ENCODE measurements at places on chromosomes 1 and 21.

DNA sequence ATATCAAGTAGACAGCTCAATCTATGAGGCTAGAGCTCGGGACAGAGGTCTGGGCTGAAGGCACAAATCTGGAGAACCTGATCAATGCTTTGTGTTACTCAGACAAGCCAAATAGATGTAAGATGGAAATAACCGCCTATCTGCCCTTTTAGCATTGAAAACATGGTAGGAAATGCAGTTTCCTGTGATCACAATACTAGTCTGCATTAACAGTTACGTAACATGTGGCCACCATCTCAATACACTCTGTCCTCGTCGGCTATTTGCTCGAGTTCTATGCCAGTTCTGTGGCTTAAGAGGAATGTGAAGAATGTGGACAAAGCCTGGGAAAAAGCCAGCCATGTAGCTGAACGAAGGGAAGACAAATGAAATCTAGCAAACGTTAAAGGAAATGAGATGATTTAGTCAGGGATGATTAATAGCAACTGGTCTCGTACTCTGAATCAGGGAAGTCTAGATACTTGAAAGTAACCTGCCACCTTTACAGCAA lies 73.3 kb downstream of the HSF2BP start:
- DNase-seq = peak; percentile 83

DNA sequence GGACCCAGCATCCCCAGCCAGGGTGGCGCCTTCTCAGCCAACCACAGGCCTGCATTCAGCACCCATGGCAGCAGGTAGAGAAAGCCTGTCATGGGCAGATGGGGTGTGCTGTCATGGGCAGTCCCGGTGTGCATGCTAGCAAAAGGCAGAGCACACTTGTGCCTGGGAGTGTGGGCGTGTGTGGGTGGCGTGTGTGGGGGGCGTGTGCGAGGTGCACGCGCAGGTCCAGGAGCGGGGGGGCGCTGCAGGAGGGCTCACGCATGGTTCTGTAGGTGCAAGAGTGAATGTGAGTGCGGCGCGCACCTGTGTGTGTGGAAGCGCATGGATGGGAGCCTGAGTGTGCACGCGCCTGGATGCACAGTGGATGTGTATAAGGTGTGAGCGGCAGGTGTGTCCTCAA lies 137.2 kb downstream of the CASZ1 start:
- no peak for DNase-seq

GRCh38 chr1:226702318-226702956 lies 36.6 kb downstream of the ITPKB start:
- DNase-seq = no peak

DNA sequence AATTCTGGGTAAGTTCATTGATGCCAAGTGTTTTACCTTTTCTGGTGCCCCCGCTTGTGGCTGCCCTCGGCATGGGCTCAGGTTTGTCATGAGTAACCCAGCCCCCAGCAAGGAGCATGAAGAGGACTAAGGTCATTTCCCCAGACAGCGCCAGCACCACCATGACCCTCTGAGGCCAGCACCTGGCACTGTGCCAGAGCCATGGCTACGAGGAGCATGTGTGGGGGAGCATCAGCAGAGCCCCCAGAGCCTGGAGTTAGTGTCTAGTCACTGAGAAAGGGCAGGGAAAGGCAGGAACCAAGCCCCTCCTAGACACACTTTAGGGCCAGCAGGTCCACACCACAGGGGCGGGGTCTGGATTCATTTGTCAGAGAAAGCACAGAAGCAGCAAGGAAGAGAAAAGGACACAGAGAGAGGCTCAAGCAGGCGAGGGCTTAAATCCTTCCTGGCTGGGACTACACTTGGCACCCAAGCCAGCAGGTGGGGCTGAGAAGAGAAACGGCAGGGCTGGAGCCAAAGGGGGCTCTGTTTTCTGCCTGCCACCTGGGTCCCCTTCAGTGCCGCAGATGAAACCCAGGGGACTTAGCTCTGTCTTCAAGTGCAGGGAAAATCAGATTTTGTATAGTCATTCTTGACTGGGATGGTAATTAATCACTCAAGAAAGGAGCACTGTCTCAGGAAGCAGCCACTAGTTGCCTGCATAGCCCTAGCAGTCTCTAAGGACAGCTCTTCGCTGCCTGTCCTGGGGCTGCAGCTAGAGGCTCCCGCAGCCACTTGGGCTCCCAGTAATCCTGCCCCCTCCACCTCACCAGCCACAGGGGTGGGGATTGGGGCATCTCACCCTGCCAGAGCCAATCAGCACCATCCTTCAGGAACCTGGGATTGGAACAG lies 79.6 kb upstream of the ZC3H12A start:
- no peak for DNase-seq

DNA sequence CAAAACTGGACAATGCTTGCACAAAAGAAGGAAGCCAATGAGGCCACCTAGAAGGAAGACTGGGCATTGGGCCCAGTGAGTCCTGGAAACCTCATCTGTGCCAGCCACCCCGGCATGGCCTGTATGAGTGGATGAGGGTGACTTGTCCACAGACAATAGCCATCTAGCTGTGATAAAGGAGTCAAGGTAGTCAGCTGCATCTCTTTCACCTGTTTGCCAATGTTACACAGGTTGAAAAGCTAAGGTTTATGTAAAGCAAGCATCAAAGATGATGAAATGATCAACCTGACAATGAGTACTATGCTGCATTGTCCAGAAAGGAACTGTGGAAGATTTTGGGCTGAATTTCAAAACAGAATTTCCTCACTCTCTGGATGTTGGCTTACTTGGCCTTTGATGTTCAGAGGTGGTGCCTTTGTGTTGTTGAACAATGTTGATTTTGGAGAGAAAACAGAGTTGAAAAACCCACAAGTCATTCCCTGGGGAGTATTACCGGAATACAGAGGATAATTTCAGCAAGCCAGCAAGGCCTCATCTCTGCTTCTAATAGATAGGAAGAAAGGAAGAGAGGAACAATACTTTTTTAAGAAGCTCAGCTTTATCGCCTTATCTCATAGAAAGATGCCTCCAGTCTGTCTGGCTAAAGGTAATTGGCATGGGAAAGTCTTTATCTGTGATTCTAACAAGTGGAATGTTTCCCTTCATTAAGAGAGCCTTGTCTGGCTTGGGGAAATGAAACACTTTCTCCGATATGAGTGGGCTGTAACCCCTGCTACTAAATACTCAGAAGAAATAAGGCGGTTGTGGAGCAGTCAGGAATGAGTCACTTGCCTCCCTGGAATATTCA lies 11.4 kb upstream of the SELE start:
- DNase-seq = no peak

GRCh38 chr1:147676311-147677085 lies 6.2 kb upstream of the ACP6 start:
- DNase-seq = no peak

GRCh38 chr1:180765151-180765550 lies 133.3 kb downstream of the XPR1 start:
- DNase-seq = no peak

DNA sequence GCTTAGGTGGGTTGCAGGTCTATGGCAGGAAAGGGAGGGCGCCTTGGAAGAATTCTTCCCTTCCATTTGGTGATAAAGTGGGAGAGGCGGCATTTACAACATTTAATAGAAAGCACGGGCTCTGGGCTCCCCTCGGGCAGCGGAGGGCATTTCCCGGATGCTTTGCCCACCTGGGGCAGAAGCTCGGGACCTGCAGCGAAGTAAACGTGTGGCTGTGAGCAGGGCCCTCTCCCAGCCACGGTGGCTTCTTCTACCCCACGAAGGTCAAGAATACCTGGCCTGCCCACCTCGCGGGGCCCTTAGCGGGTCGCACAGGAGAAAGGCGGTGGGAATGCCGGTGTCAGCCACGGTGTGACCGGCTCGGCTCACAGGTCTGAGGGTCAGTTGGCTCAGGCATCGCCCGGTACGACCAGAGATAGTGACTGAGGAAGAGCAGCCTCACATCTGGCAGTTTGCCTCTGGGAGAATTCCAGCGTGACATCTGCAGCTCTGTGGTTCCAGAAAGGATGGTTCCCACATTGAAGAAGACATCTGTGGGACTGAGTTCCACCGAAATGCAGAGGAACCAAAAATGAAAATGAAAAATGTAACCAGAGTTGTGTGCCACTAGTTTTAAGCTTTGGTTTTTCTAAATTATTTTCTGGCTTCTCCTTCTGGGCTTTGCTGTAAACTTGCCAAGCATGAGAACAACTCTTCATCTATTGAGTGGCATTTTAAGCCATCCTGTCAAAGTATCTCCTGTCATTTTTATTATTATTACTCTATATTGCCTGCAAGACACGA lies 720 bp upstream of the F3 start:
- DNase-seq = peak; percentile 71

DNA sequence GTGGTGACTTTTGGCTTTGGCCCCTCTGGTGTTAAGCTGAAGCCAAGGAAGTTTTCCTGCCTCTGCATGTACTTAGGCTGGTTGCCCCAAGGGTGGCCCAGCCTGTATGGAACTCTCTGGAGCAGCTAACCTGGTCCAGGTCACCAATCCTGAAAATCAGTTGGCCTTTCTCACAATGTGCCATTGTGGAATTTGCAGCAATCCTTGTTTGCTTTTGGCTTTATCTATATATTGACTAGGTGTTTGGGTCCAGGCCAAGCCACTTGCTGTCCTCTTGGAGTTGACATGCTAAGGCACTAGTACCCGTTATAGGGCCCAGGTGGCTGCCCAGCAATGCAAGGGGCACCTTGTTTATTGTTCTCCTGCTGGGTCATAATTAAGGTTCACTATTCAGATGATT lies 124.6 kb downstream of the CAMTA1 start:
- no peak for DNase-seq

DNA sequence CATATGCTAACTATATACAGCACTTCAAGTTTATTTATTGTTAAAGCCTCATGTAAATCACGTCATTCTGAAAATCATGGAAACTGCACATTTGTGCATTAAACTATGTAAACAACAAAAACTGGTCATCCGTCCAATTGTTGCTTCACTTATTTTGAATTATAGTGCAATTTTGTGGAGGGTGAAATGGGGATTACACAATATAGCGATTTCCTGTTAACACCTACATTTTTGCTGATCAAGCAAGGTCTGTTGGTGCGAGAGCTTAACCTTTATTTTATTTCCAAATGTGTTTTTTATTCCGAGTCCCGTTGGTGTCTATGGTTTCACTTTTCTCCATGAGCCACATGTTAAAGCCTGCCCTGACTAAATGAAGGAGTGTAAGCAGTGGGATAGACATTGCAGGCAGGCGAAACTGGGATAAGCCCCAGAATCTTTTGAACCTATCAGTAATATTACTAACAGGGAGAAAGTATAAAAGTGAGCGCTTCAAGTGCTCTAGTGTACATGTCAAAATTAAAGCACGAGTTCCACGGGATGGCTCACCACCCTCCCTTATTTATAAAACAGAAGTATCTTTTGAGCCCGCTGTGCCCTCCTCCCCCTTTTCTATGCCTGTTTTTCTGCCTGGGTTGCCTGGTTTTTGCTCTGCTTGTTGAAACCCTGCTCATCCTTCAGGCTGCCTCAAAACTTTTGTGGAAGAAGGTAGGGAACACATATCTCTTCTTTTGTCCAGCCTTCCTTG lies 120.7 kb downstream of the NFIA start:
- DNase-seq = no peak

GRCh38 chr1:172581779-172582178 lies 48.8 kb downstream of the SUCO start:
- DNase-seq = no peak

GRCh38 chr1:201887116-201887866 lies 1.4 kb upstream of the SHISA4 start:
- no peak for DNase-seq

All from testis (tissue), 5 donors.